A673 (cell line): ENCODE measurements at places on chromosomes 7 and 10.

DNA sequence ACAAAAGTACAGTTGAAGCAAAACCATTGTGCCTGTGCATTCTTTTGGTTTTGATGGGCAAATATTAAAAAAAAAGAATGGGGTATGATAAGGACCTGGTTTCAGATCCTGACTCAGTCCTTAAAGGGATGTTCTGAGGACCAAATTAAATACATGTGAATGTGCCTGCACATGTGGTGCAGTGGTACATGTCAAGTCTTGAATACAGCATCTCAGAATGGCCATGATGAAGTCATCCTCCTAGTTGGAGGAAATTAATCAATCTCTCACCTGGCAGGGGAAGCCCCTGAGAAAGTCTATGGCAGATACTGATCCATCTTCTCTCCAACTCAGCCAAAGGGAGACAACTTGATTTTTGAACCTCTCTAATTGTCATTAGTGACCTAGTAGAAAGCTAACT is 207.0 kb downstream of the SUGCT start:
- no peak for DNase-seq

DNA sequence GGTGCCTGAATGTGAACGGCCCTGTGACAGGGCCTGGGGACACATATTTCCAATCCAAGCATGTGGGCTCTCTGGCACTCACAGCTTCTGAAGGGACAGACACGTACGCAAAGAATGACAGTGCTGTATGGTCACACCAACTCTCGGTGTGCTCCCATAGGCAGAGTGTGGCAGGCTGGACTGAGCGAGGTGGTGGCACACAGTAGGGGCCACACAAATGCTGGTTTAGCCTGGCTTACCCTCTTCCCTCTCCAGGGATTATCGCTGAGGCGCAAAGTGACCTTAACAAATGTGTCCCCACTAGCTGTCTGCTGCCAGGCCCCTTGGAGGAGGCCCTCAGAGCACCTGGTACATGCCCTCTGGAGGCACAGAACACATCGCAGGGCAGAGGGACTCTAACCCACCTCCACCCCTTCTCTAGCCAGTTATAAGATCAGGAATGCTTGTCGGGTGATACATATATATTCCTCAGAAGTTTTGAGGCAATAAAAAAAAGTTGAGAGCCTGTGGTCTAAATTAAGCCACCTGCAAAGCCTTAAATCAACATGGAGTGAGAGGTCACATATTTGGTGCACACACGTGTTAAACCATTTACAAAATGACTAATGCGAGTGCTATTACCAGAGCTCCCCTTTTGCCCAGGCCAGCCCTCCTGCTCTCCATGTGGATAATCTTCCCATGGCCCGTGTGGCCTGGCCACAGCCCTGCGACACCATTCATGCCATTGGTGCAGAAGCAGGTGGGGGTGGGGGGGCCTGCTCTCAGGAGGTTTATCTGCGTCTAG is 262.8 kb upstream of the GRB10 start:
- no peak for DNase-seq

DNA sequence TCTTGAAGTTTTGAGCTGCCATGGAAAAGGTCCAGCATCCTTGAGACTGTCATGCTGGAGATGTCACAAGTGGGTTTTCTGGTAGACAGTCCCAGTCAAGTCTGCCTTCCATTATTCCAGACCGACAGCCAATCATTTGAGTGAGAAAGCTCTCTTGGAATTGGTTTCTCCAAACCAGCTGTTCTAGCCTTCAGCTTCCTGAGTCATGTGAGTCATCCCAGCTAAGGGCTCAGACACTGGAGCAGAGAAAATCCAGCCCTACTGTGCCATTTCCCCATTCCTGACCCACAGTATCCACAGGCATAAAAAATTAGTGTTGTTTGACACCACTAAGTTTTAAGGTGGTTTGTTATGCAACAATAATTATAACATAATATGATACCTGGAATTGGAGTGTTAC is 219.0 kb downstream of the ADRA2A start:
- DNase-seq, result no peak

GRCh38 chr7:157423886-157424565 is 87.2 kb downstream of the DNAJB6 start:
- DNase-seq, result no peak

DNA sequence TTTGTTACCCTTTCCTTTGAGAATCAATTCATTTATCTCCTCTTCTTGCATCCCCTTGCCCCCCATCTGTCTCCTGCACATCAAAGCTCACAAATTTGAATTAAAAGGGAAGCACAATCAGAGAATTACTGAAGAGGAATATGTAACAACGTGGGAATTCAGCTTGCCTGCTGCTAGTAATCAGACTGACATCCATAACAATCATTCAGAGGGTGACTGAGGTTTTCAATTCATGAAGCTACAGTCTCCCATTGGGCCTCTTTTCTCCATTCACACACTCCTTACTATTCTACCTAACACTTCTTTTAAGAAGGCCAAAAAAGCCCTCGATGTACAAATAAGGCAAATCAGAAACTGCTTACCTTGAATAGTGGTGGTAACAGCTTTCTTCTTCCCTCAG is 24.3 kb upstream of the DNA2 start:
- DNase-seq, result no peak

GRCh38 chr7:131629217-131629882 is 72.9 kb upstream of the PODXL start:
- no peak for DNase-seq

DNA sequence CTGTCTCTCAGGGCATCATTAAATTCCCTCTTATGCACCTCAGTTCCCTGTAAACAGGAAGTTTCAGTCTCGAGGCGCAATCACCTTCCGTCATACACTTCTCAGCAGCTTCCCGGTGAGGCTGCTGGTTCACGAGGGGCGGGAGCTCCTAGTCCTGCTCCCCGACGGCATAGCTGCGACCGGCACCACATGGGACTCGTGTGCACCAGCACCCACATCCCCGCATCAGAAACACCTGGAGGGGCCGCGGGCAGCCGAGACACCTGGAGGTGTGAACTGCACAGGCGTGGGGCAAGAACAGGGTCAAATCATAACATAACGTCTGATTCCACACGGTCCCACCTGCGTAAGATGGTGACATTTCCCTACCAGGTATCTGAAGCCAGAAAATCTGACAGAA is 52.7 kb downstream of the DIP2C start:
- DNase-seq, result no peak

DNA sequence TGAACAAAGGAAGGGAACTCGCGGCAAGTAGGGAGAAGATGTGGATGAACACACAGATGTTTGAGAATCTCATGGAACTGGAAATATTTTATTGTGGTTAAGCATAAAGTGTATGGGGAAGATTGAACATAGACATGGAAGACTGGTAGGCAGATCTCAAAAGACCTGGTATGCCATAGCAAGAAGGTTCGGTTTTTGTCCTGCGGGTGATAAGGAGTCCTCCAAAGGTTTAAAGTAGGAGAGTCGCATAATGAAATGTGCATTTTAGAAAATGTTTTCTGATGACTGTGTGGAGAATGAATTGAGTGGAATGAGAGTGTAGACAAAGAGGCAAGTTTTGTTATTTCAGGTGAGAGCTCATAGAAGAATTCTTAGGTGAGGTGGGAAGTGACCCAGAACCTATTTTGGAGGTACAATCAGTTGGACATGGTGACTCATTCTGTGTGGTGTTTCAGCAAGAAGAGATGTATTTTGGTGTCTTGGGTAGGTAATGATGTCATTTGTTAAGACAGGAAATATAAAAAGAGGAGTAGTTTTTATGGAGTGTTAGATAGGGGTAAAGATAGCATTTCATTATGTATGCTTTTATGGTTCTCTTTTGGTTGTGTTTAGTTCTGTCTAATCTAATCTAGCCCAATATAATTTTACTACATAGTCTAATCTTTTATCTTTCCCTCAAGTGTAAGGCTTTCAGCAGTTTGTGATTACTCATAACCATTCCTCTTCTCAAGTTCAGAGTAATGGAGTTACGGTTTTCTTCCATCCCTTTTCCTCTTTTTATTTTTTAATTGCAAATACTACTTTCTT is 239.2 kb downstream of the EXOC4 start:
- DNase-seq, result peak; percentile 71

DNA sequence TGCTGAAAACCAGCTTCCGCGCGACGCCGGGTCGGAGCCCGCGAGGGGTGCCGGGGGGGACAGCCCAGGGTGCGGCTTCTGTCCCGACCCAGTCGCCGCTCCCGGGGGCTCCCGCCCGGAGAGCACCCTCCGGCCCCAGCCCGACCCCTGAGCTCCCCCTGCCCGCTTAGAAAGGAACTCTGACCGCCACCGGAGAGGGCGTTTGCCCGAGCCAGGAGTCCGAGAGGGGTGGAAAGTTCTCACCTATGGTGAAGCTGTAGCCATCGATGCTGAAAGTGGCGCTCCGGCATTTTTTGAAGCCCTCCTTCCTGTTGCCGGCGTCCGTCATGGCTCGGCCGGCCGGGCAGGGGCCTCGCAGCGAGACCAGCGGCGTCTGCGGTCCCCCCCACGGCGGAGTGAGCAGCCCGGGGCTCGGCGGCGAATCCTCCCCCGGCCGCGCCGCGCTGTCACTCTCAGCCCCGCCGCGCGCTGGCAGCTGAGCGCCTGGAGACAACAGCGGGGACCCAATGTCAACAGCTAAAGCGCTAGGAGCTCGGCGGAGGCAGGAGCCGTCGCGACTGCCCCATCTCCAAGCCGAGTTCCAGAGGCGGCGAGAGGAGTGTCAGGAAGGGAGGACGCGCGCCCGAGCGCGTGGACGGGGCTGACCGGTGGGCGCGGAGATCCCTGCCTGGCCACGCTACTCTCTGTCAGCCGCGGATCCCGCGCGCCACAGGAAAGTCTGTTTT is 191.6 kb downstream of the LSM5 start:
- peak; percentile 8 for DNase-seq

- peak; percentile 21 for DNase-seq
Observed at GRCh38 chr10:129863201-129863663, 100.8 kb downstream of the EBF3 start.

- no peak for DNase-seq
Observed at GRCh38 chr10:89363729-89364442, 14.0 kb upstream of the IFIT1B start.

DNA sequence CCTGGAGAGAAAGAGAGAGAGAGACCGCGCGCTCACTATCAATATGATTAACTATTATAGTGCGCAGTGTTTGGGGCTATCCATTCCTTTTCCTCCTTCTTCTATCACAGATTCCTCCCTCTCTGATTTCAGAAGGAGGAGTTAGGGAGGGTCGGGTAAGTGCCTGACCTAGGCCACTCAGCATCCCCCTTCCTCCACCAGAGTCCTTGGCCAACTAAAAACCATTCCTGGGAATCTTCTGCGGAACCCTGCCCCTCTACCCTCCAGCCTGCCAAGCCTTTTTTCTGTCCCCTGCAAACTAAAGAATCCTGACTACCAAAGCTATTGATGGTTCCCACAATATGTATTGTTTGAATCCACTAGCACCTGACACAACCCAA is 256.2 kb upstream of the NFE2L3 start:
- no peak for DNase-seq

DNA sequence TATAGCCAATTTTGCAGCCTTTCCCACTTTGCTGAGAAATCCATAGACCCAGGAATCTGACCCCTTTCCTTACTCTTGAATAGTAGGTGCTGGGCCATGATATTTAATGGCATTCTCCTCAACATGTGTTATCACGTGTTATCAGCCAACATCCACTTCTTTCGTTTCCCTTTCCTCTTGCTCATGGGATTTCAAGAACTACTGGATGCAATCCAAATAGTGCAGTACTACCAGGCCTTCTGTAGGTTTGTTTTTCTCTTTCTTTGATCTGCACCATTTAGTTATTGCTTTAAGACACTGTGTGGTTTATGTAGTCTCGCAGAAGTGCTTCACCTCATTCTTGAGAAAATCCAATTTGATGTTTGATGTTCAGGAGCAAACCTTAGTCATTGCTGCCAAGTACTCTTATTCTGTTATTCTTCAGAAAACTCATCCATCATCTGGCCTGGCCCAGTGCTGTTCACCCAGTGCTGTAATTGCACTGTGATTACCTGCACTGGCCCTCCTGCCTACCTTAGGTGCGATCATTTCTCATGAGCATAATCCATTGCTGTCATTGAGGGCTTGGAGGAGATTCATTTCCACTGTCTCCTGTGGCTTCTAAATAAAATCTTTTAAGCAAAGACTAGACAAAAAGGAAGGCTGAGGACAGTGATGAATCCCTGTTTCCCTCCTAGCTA is 315.3 kb downstream of the BMPER start:
- DNase-seq, result no peak

GRCh38 chr10:72229261-72230251 is 13.5 kb upstream of the ASCC1 start:
- no peak for DNase-seq

DNA sequence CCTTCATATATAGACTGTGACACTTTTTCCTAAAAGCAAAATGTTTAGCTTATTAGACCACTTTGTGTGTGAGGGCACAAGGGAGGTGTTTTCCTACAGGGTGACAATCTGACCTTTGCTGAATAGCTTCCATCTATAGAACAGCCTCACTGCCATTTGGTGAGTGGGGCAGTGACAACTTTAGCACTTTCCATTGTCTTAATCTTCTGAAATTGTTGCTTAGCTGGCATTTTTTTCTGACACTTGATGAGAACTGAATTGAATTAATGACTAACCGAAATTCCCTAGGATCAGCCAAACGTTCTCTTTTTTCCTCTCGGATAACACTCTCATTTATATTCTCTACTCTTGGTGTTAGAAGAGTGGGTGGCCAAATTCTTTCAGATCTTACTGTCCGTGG is 30.2 kb downstream of the KDM7A start:
- no peak for DNase-seq

DNA sequence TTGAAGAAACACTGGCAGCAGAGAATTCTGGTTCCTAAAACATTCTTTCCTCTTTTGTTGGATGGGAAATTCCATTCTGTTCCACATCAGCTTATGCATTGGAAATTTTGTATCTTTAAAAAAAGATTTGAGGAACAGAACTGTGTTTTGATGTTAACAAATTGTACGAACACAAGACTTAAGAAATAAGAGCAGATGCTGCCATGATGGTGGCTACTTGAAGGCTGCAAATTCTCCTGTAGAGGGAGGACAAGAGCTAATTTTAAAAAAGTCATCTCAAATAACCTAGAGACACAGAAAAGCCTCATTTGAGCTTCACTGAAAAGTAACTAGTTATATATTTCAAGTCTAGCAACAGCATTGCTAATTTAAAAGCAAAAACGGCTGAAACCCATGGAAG is 29.8 kb downstream of the NDUFB2 start:
- DNase-seq, result peak; percentile 28

GRCh38 chr7:94698275-94698674 is 42.3 kb upstream of the SGCE start:
- peak; percentile 81 for DNase-seq

DNA sequence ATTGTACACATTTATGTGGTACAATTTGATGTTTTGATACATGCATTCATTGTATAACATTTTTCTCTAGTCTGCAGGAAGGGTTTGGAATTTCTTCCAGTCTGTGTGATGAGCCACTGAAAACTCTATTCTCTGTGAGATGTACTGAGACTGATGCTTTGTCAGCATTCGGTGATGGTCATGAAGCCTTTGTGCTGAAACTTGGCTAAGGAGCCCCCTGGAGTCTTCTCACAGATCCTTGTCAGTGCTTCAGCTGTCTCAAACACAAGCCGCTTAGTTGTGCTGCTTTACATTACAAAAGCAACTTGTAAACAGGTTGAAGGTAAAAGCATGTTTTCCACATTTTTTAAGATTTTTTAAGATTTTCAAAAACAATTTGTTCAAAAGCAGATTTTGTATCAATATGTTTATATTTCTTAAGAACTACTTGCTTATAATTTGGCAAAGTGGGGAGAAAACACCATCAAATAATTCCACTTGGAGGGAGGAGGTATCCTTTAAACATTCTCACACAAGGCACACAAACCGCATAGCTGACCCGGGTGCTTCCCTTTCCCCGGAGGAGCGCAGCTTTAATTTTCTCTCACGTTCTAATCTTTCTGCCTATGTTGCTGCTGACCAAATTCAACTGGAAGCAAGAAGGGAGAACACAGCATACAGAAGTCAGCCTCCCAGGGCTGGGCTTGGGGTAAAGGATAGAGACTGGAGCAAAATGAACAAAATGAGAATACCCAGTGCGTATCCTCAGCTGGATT is 249.8 kb upstream of the VSTM2A start:
- no peak for DNase-seq
